Smooth muscle cell of the umbilical artery (primary cell): ENCODE measurements at places on chromosomes 11 and 22. TPM values are rescaled to one million over a fixed set of nuclear protein-coding genes. Genes with fewer than 3 reads are reported as not detected.

The FOSL1 gene
- 6.2 and 31.1 TPM in 2 replicates for total RNA-seq

The SCN3B gene
- 0.30 and 0.65 TPM in 2 replicates for total RNA-seq

The MIAT gene
- total RNA-seq: 1.0 and 1.2 TPM in 2 replicates

The TRIM66 gene
- total RNA-seq: 7.4 and 8.3 TPM in 2 replicates

The TEAD1 gene
- 94.4 and 171 TPM in 2 replicates for total RNA-seq

The NCF4 gene
- not detected in 2 replicates for total RNA-seq

The SHISA8 gene
- total RNA-seq: not detected in 2 replicates
